ENCODE measurements at places on chromosomes 1 and 21.

DNA sequence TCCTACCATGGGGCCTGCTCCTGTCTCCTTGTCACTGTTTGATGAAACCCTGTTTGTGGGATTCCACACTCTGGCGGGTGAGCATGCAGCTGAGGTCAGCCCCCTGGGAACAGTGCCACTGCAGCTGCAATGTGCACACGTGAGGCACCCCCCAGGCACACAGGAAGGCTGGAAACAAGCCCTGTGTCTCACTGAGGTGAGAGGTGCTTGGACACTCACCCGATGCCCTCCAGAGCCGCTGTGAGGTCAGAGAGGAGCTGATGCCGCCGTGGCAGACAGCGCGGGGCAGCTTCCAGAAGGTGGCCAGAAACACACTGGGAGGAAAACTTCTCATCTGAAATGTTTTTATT, 49.7 kb downstream of the SLX9 start:
- no peak for DNase-seq
- no peak overlapping the region for H3K4me3 ChIP-seq
- no peak overlapping the region for H3K27ac ChIP-seq
- H3K36me3 ChIP-seq, result no peaks in the 10 kb centered on the region

DNA sequence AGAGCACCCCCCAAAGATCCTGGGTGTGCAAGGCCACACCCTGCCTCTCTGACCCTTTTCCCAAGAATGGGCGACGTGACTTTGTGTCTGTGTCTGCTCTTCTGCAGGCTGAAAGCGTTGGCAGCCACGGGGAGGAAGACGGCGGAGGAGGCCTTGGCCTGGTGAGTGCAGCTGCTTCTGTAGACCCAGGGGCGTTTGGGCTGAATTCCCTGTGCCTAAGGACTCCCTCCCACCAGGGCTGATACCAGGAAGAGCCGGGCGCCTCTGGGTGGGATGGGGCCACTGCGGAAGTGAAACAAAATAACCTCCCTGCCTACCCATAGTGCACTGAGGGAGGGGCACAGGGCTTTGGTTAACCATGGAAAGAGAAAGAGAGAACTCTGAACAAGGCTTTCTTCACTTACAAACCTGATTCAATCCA, 2.5 kb downstream of the UBASH3A start:
- H3K4me3 ChIP-seq, result no peak overlapping the region
- no peaks in the 10 kb centered on the region for H3K36me3 ChIP-seq
- H3K27ac ChIP-seq, result no peak overlapping the region
- H3K4me1 ChIP-seq, result no peaks in the 10 kb centered on the region
- H3K27me3 ChIP-seq, result no peaks in the 10 kb centered on the region

- no peaks in the 10 kb centered on the region for H3K4me1 ChIP-seq
- H3K36me3 ChIP-seq, result no peaks in the 10 kb centered on the region
- no peak overlapping the region for H3K27ac ChIP-seq
- no peak overlapping the region for H3K4me3 ChIP-seq
- DNase-seq, result no peak
- no peaks in the 10 kb centered on the region for H3K27me3 ChIP-seq
Observed at GRCh38 chr21:29168891-29169315, 38.5 kb downstream of the MAP3K7CL start.

DNA sequence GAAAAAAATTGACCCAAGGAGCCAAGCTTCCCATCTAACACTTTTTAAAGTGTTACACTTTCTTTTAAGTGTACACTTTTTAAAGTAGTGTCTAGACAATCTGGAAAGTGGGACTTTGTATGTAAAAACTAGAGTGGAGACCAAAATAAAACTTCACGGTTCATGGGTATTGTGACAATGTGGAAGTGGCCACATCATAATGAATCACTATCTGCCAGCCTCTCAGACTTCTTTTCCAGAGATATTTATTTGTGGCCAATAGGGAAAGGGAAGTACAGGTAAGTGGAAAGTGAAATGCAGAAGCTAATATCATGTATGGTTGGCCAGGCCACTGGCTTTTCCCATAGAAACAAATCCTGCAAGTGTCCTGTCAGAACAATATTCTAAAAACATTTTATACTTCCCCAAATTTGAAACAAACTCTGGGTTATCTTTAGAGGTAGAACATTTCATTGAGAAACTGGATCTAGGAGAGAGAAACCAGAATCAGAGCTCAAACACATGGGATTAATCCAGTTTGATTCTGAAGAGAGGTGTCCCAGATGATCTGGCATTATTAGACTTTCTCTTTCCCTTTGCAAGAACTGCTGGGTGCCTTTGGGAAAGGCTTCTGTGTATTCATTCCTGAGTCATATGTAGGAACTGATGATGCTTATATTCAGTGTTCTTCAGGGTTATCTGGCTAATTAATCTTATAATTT, 2.0 kb downstream of the TNFSF18 start:
- H3K27me3 ChIP-seq, result no peaks in the 10 kb centered on the region
- H3K27ac ChIP-seq, result no peak overlapping the region
- H3K4me1 ChIP-seq, result no peaks in the 10 kb centered on the region
- DNase-seq, result no peak

- peaks cover 5% of the 10 kb centered on the region for H3K4me1 ChIP-seq
- peak within 1 kb of the TSS; percentile 86 for H3K27ac ChIP-seq
- peak; percentile 56 for DNase-seq
Observed at GRCh38 chr1:32702599-32703478, at the start of gene SYNC. Gene SYNC (minus strand): TSS chr1:32702770. CDS start chr1:32702660, 110 bp downstream.

- no peak overlapping the region for H3K27ac ChIP-seq
- H3K4me3 ChIP-seq, result no peak overlapping the region
- DNase-seq, result no peak
- no peaks in the 10 kb centered on the region for H3K27me3 ChIP-seq
- H3K36me3 ChIP-seq, result no peaks in the 10 kb centered on the region
- H3K4me1 ChIP-seq, result no peaks in the 10 kb centered on the region
Observed at GRCh38 chr21:25036775-25037174, 570.5 kb downstream of the MRPL39 start.

DNA sequence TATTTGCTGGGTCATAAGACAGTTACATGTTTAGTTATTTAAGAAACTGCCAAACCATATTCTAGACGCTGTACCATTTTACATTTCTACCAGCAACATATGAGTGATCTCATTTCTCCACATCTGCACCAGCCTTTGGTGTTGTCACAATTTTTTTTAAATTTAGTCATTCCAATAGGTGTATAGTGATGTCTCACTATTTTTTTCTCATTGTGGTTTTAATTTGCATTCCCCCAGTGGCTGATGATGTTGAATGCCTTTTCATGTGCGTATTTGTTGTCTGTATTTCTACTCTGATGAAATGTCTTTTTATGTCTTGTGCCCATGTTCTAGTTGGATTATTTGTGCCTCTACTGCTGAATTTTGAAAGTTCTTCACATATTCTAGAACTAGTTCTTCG, 38.4 kb downstream of the NFASC start:
- H3K4me1 ChIP-seq, result no peaks in the 10 kb centered on the region
- DNase-seq, result no peak
- H3K27ac ChIP-seq, result no peak overlapping the region
- no peaks in the 10 kb centered on the region for H3K27me3 ChIP-seq
- H3K36me3 ChIP-seq, result no peaks in the 10 kb centered on the region

DNA sequence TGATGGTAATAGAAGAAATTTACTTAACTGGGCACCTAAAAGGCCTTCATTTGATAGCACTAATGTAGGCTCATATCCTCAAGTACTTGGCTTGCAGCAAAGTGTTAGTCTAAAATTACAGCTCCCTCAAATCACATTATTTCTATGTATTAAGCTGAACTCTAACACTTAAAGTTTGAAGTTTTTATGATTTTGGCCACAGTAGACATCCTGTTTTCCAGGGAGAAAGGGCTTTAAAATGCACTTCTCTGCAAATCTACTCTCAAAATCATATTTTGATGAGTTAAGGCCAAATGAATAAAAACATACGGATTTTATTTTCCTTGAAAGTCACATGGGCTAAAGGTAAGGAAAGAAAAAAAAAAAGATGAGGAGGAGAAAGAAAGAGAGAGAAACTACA, 575.5 kb downstream of the PLPP3 start:
- no peak overlapping the region for H3K27ac ChIP-seq
- no peak overlapping the region for H3K4me3 ChIP-seq
- H3K36me3 ChIP-seq, result no peaks in the 10 kb centered on the region
- DNase-seq, result no peak
- no peaks in the 10 kb centered on the region for H3K27me3 ChIP-seq
- H3K4me1 ChIP-seq, result no peaks in the 10 kb centered on the region

GRCh38 chr1:165842023-165842670, 14.7 kb downstream of the UCK2 start:
- no peaks in the 10 kb centered on the region for H3K27me3 ChIP-seq
- DNase-seq, result no peak
- H3K27ac ChIP-seq, result no peak overlapping the region
- H3K4me1 ChIP-seq, result no peaks in the 10 kb centered on the region
- H3K36me3 ChIP-seq, result no peaks in the 10 kb centered on the region

- no peaks in the 10 kb centered on the region for H3K27me3 ChIP-seq
- no peak overlapping the region for H3K27ac ChIP-seq
- DNase-seq, result no peak
- H3K4me3 ChIP-seq, result no peak overlapping the region
- no peaks in the 10 kb centered on the region for H3K4me1 ChIP-seq
Observed at GRCh38 chr1:201518071-201518470, 11.1 kb upstream of the CSRP1 start.
